Stimulated activated CD4-positive, alpha-beta T cell treated with anti-CD3 and anti-CD28 coated beads, Interleukin-4, amount 100 ng/mL, for 1 hour (primary cell): ENCODE measurements at places on chromosomes 4 and X.

DNA sequence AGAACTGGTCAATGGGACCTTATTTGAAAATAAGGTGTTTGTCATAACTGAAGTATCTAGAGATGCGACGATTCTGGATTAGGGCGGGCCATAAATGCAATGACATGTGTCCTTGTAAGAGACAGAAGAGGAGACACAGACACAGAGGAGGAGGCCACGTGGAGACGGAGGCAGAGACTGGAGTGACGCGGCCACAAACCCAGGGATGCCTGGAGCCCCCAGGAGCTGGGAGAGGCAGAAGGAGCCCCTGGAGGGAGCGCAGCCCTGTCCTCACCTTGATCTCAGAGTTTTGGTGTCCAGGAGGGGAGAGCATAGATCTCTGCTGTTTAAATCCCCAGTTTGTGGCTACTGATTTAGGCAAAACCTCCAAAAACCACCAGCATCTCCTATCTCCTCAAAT, 5.0 kb downstream of the GTPBP6 start:
- no peak for DNase-seq

DNA sequence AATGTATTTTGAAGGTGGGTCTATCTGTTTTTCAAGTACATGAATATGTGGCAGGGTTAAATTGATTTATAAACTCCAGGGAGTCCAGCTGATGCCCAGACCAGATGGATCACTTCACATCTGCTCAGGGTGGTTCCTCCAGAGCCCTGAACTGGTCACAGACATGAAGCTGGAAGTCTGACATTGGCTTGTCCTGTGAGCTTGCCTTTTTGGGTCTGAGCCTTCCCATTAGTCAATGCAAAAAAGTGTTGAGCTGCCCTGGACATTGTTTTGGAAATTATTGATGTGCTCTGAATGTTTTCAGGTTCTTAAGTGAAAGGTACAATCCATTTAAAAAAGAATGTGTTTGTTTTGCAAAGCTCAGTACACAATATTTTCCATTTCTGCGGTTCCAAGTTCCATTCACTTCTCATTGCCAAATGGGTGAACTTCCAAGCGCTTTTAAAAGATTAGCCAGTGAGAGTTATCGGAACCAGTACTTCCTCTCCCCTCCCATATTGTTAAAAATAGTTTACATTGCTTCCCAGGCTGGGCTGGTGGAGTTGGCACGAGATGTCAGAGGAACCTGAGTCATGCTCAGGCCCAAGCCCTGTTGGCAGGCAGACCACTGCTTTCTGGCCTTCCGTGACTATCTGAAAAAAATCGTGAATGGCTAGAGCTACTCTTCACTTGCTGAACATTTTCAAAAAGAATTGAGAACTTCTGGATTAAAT, 52.1 kb downstream of the PDGFRA start:
- DNase-seq, result no peak

DNA sequence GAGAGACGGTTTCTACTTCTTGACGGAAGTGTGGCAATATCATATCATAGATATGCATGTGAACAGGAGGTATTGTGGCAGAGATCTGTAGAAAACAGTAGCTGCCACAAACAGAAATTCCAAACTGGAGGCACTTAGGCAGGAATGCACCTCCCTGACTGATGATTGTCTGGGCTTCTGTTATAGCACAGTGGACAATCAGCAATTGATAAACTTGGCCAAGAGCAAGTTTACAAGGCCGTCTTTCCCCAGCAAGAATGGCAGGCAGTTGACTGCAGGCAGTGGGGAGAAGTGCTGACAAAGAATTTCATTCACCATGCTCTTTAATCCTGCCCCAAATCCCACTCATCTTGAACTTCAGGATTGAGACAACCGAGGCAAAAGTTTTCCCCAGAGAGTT, 114.4 kb upstream of the STOX2 start:
- no peak for DNase-seq

DNA sequence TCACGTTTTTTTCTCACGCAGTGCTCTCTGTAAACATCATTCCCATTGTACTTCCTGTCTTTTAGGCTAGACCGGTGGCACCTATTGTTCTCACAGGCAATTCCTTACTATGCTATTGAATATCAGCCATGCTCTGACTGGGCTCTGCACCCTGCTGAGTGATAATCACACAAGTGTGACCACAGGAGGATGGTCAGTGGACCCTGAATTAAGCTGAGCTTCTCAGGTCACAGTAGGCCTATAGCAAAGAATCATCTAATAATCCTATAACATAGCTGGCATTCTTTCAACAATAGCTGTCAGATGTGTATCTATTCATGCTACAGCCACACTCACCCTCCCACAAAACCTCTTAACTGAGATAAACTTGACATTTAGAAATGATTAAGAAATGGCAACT, 2399.8 kb upstream of the TENM3 start:
- no peak for DNase-seq

DNA sequence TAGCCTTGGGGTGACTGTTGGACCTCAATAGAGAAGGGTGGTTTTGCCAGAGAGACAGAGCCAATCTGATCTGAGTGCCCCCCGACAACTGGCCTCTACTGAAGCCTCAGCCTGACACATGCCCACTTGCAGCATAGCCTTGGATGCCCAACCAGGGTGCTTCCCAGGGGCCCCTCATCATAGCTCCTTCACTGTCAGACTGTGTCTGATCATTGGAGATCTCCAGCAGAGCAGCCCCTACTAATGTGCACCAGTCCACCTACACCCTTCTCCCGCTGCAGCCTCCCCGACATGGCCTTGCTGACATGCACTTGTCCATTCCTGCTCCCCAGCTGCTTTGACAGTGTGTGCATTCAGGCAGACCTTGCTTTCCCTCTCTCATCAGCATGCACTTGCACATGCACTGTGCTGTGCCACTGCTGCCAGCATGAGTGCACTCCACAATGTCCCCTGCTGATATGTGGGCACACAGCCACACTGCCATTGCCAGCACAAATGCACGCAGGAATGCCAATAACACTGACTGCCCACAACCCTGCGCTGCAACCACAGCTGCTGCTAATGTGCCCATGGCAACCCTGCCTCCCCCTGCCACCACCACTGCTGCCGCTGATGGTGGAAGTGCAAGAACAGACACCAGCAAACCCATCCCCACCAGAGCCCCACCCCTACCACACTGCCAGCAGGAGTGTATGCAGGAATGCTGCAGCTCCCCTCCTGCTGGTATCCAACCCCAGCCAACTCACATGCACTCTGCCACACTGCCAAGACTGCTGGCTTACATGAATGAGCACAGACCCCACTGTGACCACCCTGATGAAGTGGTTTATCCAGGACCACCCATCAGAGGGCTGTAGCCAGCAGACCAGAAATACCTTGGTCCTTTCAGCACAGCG, 68.1 kb upstream of the ZMAT1 start:
- no peak for DNase-seq

- no peak for DNase-seq
Observed at GRCh38 chr4:15738877-15739276, 36.0 kb downstream of the BST1 start.

DNA sequence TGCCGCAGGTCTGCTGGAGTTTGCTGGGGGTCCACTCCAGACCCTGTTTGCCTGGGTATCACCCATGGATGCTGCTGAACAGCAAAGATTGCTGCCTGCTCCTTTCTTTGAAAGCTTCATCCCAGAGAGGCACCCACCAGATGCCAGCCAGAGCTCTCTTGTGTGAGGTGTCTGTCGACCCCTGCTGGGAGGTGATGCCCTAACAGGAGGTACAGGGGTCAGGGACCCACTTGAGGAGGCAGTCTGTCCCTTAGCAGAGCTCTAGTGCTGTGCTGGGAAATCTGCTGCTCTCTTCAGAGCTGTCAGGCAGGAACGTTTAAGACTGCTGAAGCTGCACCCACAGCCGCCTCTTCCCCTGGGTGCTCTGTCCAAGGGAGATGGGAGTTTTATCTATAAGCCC, 162.7 kb downstream of the NAF1 start:
- DNase-seq, result no peak

DNA sequence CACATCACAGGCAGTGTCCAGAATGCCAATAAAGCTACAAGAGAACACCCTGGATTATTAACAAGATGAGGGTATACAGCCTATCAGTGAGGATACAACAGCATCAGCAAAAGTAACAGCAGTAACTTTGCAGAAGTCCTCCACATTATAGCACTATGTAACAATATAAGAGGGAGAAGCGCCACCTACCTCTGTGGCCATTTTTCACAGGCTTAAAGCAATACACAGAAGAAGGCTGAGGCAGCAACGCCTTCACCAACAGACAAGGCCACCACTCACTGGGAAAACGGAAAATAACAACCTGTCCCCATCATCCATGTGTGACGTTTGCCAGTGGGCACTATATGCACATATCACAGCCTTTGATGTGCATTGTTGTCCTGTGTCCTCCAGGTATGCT, 12.5 kb downstream of the RTL8B start:
- DNase-seq, result no peak

DNA sequence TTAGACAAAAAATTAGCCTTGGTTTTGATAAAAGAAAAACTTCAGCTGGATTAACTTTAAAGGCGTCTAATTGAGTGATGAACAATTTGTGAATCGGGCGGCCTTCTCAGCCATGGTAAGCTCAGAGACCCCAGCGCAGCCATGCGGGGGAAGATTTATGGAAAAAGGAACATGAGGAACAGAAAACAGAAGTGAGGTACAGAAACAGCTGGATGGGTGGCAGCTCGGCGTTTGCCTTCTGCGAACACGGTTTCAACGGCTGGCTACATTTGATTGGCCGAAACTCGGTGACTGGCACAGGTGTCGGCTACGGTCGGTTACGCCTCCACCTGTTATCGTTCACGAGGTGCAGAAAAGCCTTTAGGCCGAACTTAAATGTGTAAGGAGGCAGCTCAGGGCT, 401.4 kb upstream of the FAT1 start:
- DNase-seq, result no peak

GRCh38 chr4:88107406-88108107, 50.9 kb downstream of the ABCG2 start:
- DNase-seq, result no peak

DNA sequence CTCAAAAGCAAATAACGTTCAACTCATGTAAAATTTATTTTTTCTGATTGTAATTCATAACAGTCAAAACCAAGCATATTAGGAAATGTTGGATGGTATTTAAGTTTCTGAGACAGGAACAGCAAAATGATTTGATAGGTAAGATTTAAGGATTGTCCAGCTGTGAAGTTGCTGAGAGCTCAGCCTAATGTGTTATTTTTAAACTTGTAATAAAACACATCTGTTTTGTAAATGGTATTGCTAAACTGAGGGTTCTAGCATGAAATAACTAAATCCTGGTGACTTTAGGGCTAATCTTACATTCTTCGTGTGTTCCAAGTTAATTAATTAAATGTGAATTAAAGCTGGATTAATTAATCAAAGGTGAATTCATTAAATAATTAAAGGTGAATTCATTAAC, 13.3 kb downstream of the TLR10 start:
- no peak for DNase-seq

DNA sequence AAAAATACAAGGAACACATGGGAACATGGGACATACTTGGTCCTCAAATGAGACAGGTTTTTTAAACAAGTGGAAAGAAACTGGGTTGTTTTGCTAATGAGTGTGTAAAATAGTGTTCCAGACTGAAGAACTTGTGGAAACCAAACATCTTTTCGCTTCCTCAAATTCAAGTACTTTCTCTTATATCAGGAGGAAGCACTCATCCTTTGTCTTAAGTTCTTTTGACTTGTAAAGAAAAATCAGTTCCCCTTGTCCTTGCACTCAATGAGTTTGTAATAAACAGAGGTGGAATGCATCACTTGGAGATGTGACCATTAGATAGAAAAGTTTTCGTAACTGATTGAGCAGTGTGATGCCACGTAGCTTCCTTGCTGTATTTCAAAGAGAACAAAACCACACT, 101.1 kb downstream of the PHOX2B start:
- DNase-seq, result no peak

GRCh38 chr4:145404761-145405160, 76.9 kb upstream of the SMAD1 start:
- DNase-seq, result no peak

DNA sequence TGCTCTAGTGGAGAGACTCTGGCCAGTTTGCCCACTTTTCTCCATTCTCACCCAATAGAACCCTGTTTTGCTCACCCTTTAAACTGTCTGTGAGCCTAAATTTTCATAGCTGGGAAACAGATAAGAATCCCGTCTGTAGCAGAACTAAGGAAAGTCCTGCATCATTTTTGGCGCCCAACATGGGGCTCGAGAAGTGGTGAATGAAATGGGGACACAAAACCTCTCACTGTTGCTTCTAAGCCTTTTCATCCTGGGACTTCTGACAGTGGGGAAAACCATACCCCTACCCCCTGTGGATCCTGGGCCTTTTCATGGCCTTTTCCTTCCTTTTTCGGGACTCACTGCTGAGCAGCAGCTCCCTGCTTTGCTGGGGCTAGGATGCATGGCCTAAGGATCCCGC, 189.9 kb downstream of the INPP4B start:
- DNase-seq, result peak; percentile 47

GRCh38 chr4:164319688-164320087, 434.2 kb upstream of the SMIM31 start:
- DNase-seq, result no peak

DNA sequence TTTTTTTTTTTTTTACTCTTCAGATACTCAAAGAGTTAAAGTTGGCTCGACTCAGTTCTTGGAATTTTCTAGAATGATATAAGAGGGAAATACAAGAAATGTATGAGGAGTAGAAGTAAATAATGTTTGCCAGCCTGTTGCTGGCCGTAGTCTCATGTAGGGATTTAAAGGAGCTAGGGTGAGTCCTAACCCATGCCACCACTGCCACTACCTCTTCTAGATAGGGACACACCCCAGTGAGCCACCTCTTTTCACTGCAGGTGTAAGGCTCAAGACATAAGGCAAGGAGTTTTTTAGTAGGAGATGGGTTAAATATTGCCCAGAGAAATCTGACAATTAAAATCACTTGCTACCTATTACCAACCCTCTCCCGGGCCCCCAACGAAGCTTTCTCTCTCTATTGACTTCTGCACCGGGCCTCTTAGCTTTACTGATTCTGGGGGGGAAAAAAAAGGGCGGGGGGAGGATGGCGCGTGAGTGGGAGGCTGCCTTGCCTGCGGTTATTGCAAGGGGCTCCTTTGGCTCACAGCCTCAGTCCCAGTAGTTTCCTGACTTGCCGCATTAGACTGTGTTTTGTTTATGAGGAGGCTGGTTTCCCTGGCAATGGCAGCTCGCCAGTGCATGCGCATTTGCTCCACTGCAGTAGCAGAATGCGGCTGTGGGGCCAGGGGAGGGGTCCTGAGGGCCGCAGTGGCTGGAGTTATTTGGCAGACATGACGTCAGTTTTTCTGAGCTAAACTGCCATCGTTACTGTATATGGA, 3.0 kb downstream of the LINC00632 start:
- no peak for DNase-seq

DNA sequence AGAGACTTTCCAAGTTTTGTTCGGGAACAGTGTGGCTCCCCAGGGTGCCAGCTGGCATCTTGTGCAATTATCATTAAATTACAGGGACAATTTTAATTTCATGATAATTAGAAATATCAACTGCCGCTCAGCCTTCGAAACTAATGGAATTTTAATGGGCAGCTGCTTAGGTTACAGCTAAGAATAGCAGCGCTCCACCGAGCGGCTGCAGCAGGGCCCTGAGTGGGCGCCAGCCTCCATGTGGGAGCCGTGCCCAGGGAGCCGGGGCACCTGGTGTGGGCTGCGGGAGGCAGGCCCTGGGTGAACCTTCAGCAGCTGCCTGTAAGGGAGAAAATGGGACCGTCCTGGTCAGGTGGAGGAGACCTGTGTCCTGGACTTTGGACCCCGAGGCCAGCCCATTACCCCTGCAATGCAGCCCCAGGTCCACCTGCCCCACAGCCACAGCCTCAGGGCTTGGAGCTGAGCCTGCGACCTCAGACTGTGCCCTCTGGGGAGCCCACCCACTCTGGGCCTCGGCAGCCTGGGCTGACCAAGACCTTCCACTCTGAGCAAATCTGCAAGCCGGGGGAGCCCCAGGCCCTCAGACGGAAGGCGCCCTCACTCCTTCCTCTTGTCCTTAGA, 21.1 kb downstream of the MSANTD1 start:
- DNase-seq, result no peak
